NCI-H1105 treated with DMSO at 0.1 percent for 48 hours (cell line): ENCODE measurements at places on chromosomes 2 and 18.
A peak's percentile ranks its signal among the peaks of the same experiment; 100 is the strongest.

GRCh38 chr18:74945774-74946545 lies 263.0 kb downstream of the PTGR3 start:
- DNase-seq, result no peak

GRCh38 chr2:74882299-74882687 lies 48.4 kb downstream of the HK2 start:
- no peak for DNase-seq

- no peak for DNase-seq
These were observed 249.1 kb downstream of the SUCLG1 start for GRCh38 chr2:84209941-84210340.

DNA sequence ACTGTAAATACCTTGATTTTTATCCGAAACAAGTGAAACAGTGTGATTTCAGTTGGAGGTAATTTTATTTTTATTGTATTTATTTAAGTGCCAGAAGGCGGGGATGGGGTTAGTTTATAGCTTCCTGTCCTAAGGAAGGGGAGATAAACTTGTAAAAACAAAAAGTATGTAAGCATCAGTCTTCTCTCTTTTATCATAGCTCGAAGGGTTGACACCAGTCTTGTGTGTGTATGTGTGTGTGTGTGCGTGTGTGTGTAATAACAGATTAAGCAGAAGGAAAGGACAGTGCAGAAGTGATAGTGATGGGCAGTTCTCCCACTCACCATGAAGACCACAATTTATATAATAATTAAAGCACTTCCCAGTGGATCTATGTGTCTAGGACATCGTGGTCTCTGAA lies 793.3 kb downstream of the PLCL1 start:
- DNase-seq, result no peak

DNA sequence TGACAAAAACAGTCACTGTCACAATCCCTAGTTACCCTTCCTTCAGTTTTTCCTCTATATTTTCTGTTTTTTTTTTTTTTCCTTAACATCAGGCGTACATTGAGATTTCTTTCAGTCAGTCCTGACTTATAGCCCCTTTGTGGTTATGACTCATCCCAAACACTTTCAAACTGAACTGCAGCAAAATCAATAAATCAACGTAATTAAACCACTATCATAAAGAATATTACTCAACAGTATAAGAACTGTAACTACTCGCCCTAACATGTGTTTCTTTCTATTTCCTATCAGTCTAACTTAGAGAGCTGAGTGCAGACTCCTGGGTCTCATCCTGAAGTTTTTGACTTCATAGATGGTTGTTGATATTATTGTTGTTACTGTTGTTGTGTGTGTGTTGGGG lies 523.5 kb downstream of the LRRTM4 start:
- DNase-seq, result no peak

- DNase-seq, result peak; percentile 8
These were observed 89.5 kb upstream of the STK39 start for GRCh38 chr2:168336786-168337388.

DNA sequence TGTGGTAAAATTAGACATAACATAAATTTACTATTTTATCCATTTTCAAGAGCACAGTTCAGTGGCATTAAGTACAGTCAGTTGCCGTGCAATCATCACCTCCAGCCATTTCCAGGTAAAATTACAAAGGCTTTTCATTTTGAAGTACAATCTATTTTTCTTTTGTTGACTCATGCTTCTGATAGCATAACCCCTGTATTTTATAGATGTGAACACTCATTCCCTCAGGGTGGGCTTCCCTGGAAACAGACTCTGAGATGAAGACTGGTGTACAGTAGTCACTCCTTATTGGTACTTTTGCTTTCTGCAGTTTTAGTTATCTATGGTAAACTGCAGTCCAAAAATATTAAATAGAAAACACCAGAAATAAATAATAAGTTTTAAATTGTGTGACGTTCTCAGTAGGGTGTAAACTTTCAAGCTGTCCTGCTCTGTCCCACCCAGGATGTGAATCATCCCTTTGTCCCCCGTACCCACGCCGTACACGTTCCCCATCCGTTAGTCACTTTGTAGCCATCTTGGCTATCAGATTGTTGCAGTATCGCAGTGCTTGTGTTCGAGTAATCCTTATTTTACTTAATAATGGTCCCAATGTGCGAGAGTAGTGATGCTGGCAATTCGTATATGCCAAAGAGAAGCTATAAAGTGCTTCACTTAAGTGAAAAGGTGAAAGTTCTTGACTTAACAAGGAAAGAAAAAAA lies 41.1 kb upstream of the NAB1 start:
- DNase-seq, result no peak

DNA sequence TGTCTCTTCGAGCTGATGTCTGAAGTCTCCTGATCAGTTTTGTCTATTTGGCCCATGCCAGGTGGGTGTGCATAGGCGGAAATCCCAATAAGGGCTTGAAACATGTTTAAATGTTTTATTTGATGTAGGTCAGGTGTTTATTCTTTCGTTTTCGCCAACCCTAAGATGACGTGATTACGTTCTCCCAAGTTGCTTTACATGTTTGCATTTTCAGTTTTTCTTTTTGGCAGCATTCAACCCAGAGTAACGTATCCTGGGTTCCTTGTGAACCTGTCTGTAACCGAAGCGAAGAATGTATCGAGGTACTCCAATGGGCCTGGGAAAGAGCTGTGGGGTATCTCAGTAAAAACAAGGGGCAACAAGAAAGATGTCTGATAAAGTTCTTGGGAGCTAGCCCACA lies 3.1 kb downstream of the ALPK2 start:
- no peak for DNase-seq

DNA sequence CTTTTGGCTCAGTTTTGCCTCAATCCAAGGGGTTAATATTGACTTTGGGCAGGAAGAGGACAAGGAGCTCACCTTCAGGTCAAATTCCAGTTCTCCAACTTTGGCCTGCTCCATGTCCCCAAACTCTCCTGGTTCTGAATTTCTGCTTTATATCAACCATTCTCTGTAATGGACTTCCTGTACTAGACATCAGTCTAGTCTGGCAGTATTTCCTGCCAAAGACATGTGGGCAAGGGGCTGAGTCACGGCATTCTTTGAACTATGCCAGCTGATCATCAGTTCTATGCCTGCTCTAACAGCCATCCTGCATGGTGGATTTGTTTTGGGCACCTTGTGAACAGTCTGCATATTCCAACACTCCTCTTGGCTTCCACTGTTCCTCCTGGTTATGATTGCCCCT lies 199.4 kb downstream of the ZEB2 start:
- no peak for DNase-seq

DNA sequence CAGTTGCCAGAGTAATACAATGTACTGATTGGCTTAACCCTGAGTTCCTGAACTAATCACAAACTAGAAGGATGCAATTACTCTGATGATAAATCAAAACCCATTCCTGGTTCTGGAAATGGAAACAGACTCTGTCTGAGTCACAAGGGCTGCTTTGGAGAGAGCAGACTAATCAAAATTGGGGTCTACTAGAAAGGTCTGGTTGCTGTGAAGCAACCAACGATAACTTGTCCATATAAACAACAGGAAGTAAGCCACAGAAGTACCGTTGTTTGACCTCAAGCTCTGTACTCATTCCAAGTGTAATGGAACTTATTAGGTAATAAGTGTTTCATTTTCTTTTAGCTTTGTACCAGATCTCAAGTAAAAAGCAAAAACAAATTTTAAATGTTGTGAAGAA lies 49.7 kb downstream of the RASGRP3 start:
- DNase-seq, result no peak

- no peak for DNase-seq
These were observed 230.0 kb downstream of the ACTR3 start for GRCh38 chr2:114119862-114120261.

DNA sequence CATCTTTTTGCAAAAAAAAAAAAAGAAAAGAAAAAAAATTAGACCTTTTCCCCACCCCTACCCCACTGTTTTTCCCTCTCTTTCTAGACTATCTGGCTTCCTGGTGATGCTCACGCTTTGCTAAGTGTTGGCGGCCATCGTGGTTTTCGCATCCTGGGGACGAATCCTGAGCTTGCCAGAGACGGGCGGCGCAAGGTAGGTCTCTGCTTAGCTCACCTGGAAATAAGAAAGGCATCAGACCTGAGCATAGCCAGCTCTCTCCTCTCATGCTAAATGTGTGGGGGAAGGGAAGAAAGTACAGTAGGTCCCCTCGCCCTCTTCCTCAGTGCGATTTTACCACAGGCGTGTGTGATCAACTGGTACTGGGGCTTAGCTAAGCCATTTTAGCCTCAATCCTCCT lies 90.5 kb downstream of the KLHL29 start:
- no peak for DNase-seq

DNA sequence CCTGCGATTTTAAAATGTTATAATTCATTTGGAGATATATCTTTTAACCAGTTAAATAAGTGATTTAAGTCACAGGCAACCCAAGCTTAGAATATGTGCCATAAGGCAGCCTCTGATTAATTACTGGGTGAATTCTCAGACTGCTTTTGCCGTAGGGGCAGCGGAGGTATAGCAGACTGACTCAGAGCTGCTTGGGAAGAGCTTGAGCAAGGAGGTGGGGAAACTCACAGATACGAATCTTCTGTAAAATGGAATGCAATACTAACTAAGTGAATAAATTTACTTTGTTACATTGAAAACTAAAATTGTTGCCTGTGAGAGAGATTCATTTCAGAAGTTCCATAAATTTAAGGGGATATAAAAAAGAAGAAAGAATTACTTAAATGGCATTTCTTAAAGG lies 115.4 kb downstream of the KYNU start:
- no peak for DNase-seq

- no peak for DNase-seq
These were observed 20.1 kb upstream of the MYO1B start for GRCh38 chr2:191225126-191225525.

DNA sequence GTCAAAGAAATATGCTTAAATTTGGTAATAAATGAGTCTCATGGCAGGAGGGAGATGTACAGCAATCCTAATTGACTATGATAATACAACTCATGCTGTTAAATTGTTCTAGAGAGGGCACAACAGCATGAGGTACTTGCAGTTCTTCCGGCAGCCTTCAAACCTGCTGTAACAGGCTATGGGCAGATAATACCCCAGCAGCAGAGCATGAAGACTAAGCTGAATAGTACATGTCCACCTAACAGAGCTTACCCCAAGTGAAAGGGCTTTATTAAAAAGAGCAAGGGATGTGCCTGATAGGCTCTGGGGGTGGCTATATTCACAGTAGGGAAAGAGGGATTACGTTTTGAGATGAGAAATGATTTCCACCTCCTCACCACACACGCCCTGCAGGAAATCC lies 28.9 kb downstream of the MRO start:
- DNase-seq, result no peak

- DNase-seq, result no peak
These were observed 41.8 kb upstream of the GRB14 start for GRCh38 chr2:164662868-164663631.

DNA sequence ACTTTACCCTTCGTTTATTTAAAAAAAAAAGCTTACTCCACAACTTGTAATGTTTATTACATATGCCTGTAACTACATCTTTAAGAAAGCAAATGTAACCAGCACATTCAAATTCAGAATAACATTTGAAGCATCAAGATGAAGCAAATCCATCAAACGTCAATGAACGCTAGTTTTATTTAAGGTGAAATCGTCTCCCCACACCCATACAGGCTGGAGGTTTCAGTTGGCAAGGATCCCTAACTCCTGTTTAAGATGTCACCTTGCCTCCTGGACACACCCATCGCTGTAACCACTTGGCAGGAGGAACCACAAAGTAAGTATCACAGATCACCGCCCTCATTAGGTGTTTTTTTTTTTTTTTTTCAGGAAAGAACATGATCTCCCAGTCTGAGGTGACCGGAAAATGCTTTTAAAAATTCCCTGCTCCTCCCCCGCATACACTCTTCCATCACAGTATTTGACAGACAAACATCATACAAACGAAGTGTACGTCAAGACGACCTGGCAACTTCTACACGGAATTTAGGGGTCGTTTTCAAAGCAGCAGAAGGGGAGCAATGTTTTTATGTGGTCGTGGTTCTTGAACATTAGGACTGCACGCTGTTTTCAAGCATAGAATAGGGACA lies 19.7 kb upstream of the STPG4 start:
- DNase-seq, result peak; percentile 76

DNA sequence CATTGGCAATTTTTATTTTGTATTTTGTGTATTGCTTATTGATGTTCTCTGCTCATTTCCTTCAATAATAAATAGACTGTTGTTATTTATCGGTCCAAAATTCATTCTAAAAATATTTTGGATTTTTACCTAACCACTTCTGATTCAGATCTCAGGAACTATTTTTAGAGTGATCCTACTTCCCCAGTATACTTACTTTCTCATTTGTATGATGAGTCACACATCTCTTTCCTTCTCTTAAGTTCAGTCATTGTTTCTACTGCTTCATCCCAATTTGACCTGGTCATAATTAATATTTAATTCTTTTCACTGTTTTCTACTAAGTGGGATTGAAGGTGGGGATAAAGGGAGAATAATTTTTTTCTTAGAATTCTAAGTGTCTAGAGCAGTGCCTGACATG lies 75.1 kb downstream of the AGPS start:
- DNase-seq, result no peak

- DNase-seq, result no peak
These were observed 120.2 kb downstream of the GBX2 start for GRCh38 chr2:236047886-236048540.

- DNase-seq, result no peak
These were observed 126.6 kb upstream of the SLC1A4 start for GRCh38 chr2:64862623-64863022.

DNA sequence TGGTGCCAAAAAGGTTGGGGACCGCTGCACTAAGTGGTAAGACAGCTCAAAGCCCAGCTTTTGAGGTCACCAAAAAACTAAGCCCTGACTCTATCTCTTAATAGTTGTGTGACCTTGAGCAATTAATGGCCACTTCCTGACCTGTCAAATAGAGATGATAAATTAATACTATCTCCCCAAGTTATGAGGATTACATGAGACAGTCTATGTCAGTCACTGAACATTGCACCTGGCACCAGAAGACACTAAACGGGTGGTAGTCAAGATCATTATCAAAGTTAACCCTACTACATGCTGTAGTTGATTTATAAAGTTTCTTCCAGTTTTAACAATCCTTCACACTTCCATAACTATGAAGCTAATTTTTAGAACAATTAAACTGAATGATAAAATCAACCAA lies 36.5 kb downstream of the STPG4 start:
- no peak for DNase-seq

DNA sequence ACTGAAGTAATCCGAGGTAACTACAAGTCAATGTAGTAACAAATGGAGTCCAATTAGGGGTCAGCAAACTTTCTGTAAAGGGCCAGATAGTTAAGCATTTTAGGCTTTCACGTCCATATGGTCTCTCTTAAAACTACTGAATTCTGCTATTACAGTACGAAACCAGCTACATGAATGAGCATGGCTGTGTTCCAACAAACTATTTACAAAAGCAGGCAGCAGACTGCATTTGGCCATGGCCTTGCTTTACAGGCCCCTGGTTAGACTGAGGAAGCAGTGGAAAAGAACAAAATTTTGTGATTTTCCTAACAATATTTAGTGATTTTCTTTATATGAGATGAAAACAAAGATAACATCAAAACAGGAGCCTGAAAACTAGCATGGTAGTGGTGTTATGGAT lies 64.0 kb downstream of the RTN4 start:
- DNase-seq, result no peak
